NCI-H2171 treated with DMSO at 0.1 percent for 48 hours (cell line): ENCODE measurements at places on chromosomes 7 and 10.
A peak's percentile ranks its signal among the peaks of the same experiment; 100 is the strongest.

GRCh38 chr10:98949306-98949705 is 286.3 kb downstream of the HPSE2 start:
- DNase-seq: no peak

GRCh38 chr7:2619116-2619515 is 12.7 kb upstream of the TTYH3 start:
- no peak for DNase-seq

DNA sequence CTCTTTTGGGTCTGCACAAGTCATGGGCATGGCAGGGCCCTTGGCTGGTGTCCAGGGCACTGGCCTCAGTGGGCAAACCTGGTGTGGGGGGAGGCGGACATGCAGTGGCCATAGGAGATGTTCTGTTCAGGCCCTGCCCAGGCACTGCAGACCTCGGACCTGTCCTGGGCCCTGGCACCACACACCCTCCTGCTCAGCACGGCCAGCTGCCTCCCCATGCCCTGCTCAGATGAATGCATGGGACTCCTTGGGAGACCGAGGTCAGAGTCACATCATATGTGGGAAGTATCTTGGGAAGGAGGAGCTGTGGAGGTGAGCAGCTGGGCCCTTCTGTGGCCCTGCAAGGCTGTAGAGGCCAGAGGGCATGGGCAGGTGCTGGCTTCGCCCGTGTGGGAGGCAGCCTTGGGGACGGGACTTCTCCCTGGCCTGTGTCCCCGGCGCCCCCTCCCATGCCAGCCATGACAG is 130.8 kb downstream of the VIPR2 start:
- DNase-seq: no peak

DNA sequence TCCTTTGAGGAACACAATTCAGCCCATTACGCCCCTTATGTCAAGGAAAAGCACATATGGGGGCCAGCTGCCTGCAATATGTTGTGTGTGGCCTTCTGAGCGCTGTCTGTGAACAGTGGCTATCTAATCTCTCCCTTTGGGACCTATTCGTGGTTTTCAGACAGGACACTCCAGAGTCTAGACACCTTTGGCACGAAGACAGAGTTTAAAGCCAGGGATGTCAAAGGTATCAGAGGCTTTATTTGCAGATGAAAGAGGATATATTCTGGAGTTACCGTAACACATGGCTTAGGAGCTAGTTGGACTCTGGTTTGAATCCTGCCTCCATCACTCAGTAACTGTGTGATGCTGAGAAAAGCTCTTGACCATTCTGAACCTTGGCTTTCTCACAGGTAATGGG is 14.8 kb upstream of the EEPD1 start:
- DNase-seq: peak; percentile 44

DNA sequence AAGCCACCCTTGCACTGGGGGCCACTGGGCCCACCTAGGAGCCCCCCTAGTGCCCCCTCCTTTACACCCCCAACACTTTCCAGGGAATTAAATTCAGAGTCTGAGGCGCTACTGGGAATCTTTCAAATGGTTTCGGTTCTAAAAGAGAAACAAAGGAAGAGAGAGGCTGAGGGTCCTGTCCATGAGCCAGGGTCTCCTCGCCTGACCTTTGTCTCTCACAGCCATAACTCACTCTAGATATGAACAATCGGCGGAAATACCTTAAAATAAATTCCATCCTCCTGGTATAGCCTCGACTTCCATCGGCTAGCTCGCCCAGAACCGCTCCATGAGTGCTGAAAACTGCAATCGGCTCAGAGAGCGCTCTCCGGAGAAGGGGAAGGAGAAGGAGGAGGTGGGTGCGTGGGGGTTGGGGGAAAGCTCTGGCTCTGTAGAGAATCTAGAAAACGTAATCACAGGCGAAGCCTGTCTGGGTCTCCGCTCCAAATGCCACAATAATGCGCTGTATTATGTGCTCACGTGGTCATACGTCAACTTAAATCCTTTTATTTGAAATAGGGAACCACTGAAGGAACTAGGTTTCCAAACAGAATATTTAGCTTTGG is 12.6 kb downstream of the HOXA4 start:
- no peak for DNase-seq

GRCh38 chr10:131908151-131908550 is 7.3 kb downstream of the PPP2R2D start:
- DNase-seq: no peak

GRCh38 chr10:125002047-125002422 is 60.1 kb downstream of the ZRANB1 start:
- no peak for DNase-seq

GRCh38 chr7:117730390-117730789 is 142.9 kb downstream of the CTTNBP2 start:
- no peak for DNase-seq

DNA sequence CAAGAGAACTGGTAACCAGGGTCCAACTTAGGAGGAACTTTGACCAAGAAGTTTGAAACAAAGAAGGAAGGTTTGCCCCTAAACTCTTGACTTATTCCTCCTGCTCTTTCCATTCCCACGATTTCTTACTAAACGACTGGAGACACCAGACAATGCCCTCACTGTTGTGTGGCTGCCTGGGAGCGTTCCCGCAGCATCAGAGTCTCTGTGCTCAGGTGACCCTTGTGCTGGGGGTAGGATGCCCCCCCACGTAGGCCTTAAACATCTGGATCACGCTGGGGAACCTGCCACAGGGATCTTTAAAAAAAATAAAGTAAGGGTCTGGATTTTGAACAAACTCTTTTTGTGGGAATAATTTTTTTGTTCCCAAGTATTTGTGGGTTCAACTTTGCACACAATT is 30.1 kb upstream of the CTBP2 start:
- DNase-seq: no peak
